ENCODE measurements at places on chromosomes 5 and 9.

GRCh38 chr5:31208043-31208442 is 14.6 kb downstream of the CDH6 start:
- DNase-seq: no peak

GRCh38 chr9:133873461-133873891 is 118.6 kb downstream of the VAV2 start:
- no peak for DNase-seq

GRCh38 chr5:88683506-88684135 is 199.4 kb downstream of the MEF2C start:
- DNase-seq: no peak

- DNase-seq: no peak
These were observed 8.0 kb upstream of the CCIN start for GRCh38 chr9:36161187-36161586.

GRCh38 chr5:9182899-9183695 is 362.8 kb downstream of the SEMA5A start:
- DNase-seq: no peak

DNA sequence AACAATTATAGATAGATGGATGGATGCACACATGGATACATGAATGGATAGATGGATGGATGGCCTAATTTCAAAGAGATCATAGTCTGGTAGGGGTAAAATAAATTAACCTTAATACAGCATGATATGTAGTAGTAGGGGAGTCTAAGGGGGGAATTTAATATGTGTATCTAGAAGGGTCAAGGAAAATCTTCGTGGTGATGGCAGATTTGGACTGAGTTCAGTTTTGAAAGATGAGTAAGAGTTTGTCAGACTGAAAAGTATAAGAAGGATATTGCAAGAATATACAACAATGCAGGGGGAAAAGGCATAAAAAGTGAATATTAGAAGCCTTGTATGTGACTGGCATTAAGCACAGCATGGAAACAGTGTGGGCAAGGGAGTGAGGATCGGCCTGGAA is 98.7 kb downstream of the ZNF462 start:
- DNase-seq: no peak

- no peak for DNase-seq
These were observed 98.4 kb downstream of the FGF1 start for GRCh38 chr5:142587354-142587965.

DNA sequence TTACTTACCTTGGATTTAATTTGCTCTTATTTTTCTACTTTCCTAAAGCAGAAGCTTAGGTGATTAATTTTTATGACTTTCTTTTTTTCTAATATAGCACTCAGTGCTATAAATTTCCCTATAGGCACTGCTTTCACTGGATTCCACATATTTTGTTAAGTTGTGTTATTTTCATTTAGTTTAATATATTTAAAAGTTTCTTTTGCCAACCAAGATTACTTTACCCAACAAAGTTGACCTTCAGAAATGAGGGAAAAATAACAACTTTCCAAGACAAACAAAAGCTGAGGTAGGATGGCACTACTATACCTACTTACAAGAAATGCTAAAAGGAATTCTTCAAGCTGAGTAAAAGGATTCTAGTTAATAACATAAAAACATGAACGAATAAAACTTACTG is 8.8 kb upstream of the IFNB1 start:
- no peak for DNase-seq

All from amniotic stem cell (primary cell).